IPS DF 6.9 (cell line): ENCODE measurements at places on chromosomes 2 and 18.

DNA sequence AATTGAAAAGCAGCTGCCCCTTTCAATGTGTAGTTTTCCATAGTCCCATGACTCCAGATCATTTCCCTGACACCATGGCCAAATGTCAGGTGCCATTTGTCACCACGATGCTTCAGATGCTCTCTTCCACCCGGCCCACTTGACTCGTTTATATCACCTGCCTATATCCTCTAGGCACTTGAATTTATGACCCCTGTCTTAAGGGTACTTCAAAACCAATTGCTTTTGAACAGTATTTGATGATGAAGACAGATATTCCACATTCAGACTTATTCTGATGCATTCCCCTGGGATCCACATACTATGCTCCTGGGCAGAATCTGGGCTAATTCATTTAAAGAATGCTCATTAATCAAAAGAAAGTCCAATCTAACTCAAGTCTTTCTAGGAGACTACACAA lies 16.9 kb upstream of the RHBDD1 start:
- no peak for DNase-seq

DNA sequence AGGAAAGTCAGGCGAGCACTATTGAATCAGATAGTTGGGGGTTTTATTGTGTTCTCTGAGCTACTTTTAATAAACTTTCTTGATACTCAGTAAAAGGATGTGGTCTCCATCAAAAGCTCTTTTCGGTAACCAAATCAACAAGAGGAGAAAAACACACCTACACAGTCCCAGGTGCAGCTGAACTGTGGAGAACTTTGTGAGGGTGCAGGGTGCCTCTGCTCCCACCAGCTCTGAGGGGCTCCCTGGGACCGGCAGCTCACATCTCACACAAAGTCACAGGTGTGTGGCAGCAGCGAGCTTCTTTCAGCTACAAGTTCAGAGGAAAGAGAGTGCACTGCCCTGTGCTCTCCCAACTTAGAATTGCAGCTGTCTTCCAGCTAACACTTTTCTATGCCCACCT lies 650.4 kb downstream of the RNF144A start:
- DNase-seq: no peak

DNA sequence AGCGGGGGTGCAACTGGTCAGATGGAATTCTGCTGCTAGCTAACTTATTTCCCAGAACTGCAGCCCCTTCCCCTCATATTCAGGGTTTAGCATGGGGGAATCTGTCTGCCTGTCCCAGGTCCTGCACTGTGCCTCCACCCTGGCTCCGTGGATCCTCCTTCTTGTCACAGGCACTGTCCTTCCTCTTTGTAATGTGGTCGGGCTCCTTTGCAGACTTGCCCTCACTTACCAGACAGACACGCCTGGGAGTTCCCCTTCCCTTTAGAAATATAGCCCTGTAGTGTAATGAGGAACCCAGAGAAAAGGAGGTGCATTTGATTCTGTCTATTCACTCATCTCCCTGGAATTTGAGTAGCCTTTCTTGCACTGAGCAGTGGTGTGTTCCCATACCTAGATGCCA lies 108.7 kb downstream of the TRIM43 start:
- no peak for DNase-seq

DNA sequence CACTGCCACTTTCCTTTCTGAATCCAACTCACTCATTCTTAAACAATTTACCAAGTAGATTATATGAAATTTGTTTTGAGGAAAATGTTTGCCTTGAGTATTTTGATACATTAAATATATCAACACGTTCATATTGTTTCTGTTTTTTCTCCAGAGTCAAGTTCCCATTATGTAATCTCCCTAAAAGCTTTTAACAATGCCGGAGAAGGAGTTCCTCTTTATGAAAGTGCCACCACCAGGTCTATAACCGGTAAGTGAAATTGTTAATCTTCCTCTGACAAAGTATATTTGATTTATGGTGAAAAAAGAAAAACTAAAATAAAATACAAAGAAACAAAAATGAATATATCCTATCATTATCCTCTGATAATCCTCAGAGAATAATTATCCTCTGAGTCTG lies 838.6 kb downstream of the MBD2 start:
- no peak for DNase-seq

DNA sequence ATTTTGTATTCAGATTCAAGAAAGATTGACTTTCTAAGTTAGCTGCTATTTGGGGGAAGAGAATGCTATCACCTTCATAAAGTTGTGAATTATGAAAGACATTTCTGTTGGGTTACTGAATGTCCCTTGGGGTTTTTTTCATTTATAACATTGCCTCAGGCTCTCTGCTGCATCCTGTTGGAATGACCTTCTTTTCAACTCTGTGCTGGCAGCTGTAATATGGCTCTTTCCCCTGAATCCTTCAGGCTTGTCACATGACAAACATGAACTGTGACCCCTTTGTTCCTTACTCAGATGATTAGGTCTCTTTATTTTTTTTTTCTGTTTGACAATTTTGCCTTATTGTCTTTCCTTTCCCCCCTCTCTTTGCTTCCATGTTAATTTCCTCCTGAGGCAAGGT lies 159.8 kb downstream of the TAF4B start:
- DNase-seq: no peak

DNA sequence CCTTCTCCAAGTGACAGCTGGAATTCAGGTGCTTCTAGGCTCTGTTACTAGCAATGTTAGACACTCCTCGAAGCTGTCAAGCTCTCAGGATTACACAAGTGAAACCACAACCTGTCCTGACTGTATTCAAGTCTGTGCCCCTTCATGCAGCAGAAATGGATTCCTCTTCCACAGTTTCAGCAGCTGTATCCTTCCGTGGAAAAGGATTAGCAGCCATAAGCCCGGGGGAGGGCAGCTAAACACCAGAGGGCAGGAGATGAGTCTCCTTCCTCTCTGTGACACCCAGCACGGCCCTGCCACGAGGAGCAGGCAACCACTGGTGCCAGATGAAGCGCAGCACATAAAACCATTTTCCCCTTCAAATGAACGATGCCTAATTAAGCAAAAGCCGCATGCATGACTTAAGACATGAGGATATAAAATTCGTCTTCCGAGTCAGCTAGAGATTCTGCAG lies 1.2 kb downstream of the ST3GAL5 start:
- DNase-seq: no peak

GRCh38 chr18:77167251-77167650 lies 34.7 kb upstream of the MBP start:
- DNase-seq: no peak

DNA sequence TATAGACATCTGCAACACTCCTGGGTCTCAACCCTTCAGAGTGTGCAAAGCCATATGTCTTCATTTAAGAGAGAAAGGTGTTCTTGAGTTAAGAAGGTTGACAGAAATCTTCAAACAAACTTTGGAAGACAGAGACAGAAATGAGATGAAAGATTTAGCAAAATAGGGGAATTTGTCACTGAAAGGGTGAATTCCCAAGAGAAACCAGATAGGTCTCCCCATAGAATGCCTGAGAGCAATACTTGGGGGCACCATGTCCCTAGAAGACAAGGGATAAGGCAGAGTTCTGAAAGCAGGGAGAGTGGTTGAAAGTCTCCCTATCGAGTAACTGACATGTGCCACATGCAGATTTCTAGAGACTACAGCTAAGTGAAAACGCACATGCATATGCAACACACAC lies 50.0 kb downstream of the AP1S3 start:
- no peak for DNase-seq

GRCh38 chr18:12837747-12838146 lies 46.3 kb downstream of the PTPN2 start:
- no peak for DNase-seq

DNA sequence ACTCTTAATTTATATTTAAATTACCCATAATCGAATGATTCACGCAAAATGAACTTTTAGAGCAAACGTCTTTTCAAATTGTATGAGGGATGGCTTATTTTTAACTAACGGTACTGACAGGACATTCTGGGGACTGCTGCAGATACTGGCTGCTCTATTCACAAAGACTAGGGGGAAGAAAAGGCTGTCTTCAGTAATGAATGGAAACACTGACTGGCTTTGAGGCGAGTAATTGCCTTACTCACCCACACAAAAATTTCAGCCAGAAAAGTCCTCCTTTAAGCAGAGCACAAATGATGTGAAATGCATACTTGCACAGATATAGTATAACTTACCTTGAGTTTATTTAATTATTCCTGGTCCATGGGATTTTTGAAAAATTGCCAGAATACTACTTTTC lies 852.6 kb downstream of the DPP10 start:
- DNase-seq: no peak

- no peak for DNase-seq
These were observed 885 bp upstream of the DSEL start for GRCh38 chr18:67517444-67517765.

DNA sequence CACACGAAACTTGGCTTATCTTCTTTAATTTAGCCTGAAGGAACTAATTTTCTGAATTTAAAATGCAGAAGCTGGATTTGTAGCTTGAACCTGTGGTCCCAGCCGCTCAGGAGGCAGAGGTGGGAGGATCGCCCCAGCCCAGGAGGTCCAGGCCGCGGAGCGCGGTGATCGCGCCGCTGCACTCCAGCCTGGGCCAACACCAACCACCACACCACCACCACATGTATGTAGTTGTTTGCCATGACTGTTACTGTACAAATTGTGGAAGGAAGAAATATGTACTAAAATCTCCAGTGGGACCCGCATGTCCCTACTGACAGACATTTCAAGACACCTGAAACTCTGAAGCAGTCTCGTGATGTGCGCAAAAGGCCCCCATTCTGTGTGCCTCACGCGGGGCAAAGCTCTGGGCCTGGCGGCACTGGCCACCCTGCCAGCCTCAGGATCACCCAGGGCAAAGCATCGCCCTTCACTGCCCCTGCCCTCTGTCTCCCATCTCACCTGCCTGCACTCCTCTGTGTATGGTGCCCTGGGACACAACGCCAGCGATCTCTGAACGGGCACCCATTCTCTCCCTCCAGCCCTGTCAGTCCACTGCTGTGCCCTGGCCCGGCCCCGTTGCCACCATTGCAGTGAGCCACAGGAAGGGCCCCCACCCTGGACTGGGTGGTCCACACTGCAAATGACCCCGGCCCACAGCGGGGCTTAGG lies 10.1 kb upstream of the ADI1 start:
- DNase-seq: no peak
